GM13977 (cell line): ENCODE measurements at places on chromosomes 4 and X.

DNA sequence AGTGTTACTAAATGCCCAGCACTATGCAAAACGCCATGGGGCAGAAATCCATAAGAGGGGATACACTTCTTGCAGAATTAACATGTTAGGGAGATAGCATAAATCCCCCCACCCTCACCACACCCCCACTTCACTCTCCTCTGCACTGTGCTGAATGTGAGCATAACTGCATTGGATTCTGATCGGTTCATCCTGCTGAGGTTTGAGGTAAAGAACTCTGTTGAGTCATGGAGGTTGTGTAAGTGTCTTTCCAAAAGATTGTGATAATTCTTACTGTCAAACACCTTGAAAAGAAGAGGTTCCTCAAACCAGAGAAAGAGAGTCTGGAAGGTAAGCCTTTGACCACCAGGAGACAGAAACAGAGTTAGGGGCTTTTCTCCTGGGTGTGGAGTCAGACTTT is 43.6 kb downstream of the RBM47 start:
- DNase-seq: no peak

GRCh38 chr4:35175894-35176293 is 1068.4 kb downstream of the ARAP2 start:
- DNase-seq: no peak

GRCh38 chrX:83997781-83998180 is 136.8 kb downstream of the CYLC1 start:
- DNase-seq: no peak

DNA sequence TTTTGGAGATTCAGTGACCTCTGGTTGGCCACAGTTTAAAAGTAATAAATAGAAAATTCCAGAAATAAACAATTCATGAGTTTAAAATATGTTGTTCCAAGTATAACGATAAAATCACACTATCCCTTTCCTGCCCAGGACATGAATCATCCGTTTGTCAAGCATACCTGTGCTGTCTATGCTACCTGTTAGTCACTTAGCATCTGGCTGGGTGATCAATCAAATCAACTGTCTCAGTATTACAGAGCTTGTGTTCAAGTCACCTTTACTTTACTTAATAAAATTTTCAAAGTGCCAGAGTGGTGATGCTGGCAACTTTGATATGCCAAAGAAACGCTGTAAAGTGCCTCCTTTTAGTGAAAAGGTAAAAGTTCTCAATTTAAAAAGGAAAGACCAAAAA is 979.5 kb upstream of the NDST4 start:
- no peak for DNase-seq

GRCh38 chrX:45322382-45322781 is 121.7 kb upstream of the DIPK2B start:
- no peak for DNase-seq

GRCh38 chr4:136183513-136183912 is 1348.8 kb downstream of the PCDH18 start:
- DNase-seq: no peak

DNA sequence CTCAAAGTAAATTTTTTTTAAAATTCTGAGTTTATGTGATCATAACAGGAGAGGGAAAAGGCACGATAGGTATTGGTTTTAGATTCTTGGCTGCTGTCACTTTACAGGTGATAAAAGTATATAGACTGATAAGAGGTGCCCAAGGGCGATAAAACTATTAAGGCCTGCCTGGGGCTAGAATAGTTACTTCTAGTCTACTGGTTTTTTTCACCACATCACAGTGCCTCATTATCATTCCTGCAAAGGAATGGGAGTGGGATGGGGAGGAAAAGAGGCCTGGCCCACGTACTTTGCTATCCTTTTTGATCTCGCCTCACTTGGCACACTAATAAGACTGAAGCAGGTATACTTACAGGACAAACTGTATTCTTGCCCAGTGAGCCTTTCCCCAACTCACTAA is 46.6 kb downstream of the CXorf58 start:
- no peak for DNase-seq

DNA sequence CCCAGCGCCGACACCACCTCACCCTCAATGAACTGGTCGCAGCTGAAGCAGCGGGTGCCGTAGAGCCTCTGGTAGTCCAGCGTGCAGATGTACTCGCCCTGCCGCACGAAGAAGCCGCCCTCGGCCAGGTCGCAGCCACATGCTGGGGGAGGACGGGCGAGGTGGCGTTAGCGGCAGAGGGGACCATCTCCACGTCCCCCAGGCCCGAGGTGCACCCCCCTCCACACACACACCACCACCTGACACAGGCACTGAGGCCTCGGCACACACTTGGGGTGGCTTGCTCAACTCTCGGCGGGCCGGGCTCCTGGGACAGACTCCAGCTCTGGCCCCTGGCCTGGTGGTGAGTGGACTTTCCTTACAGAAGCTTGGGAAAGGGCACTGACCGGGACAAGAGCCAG is 61.5 kb downstream of the ABLIM2 start:
- DNase-seq: no peak

DNA sequence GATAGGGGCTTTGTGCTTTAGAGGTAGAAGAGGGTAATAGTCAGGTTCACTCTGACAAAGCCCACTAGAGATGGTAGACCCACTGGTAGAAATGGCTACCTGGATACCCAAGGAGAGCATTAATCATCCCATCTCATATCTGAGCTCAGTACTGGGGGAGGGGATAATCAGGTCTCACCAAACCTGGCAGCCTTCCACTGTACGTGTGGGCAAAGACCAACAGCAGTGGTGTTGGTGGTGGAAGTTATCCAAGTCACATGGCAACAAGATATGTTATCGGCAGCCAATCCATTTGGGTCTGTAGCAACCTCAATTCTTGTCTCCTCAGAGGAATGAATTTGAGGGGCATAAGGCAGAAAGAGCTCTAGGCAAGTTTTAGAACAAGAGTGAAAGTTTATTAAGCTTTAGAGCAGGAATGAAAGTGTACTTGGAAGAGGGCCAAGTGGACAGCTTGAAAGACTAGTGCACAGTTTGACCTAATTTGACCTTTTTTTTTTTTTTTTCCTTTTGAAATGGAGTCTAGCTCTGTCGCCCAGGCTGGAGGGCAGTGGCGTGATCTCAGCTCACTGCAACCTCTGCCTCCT is 67.0 kb upstream of the CXCL13 start:
- no peak for DNase-seq

DNA sequence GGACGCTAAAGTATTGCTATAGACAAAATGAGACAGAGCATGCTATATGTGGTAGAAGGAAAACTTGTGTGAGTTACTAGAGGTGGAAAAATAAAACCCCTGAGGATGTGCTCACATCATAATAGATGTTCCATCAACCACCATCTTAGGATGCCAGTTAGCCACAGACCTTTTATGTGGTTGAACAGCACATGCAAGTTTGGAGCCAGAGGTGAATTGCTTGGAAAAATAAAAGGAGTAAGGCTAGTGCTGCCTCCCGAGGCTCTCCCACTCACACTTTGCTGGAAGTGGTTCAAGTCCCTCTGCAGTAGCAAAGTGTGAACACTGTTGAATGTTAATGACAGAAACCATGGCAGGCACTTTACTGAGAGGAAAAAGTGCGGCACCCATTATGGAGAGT is 39.4 kb upstream of the PPARGC1A start:
- DNase-seq: no peak

GRCh38 chrX:48584698-48585097 is 10.4 kb downstream of the RBM3 start:
- no peak for DNase-seq

GRCh38 chr4:168177546-168178149 is 85.3 kb downstream of the ANXA10 start:
- no peak for DNase-seq

DNA sequence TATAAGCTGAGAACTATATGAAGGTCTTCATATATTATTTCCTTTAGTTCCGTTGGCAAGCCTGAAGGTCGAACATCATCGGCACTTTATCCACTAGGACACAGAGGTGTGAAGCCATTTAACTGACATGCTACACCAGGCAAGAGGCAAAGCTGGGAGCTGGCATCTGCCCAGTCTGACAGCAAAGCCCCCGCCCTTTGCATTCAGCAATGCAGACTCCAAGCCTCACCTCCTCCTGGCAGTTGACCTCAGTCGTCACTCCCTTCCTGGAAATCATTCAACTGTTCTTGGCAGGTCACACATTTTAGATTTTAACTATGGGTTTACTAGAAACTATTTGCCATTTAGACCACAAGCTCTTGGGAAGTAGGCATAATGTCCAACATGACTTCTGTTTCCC is 135.8 kb upstream of the FRG1 start:
- DNase-seq: no peak

DNA sequence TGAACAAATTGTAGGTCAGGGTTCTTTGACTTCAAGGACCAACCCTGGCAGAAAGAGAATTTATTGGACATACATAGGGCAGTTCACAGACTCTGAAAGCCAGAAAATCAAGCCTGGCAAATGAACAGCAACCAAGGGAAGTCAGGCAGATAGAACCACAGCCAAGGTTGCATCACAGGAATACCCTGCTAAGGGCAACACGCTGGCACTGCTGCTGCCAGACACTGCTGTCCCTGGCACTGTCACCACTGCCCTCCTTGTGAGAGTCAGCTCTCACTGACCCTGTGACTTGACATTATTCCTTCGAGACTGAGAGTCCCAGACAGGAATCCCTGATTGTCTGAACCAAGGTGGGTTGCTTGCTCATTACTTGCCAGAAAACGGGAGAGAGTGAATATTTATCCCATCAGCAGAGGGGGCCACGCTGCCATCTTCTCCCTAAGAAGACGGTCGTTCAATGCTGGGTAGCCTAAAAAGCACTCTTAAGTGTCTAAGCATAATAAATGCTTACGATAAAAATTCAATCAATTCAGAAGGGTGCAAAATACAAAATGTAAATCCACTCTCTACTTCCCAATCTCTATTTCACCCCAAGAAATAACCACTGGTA is 23.2 kb upstream of the PTTG2 start:
- no peak for DNase-seq

- DNase-seq: no peak
These were observed 35.7 kb downstream of the AFAP1 start for GRCh38 chr4:7903791-7904516.

GRCh38 chr4:83603129-83603528 is 67.2 kb downstream of the GPAT3 start:
- DNase-seq: no peak

GRCh38 chrX:24646745-24647182 is 383 bp downstream of the PCYT1B start:
- no peak for DNase-seq

- no peak for DNase-seq
These were observed 161.7 kb upstream of the NAP1L5 start for GRCh38 chr4:88859191-88859812.

GRCh38 chr4:56649445-56650261 is 31.4 kb downstream of the HOPX start:
- no peak for DNase-seq

GRCh38 chr4:186366326-186366725 is 100.3 kb downstream of the F11 start:
- no peak for DNase-seq

- no peak for DNase-seq
These were observed 465.5 kb upstream of the CTSO start for GRCh38 chr4:156419080-156419685.

GRCh38 chr4:1194010-1194900 is 21.9 kb upstream of the SPON2 start:
- no peak for DNase-seq

GRCh38 chr4:108991551-108992328 is 228.9 kb upstream of the ETNPPL start:
- DNase-seq: no peak

DNA sequence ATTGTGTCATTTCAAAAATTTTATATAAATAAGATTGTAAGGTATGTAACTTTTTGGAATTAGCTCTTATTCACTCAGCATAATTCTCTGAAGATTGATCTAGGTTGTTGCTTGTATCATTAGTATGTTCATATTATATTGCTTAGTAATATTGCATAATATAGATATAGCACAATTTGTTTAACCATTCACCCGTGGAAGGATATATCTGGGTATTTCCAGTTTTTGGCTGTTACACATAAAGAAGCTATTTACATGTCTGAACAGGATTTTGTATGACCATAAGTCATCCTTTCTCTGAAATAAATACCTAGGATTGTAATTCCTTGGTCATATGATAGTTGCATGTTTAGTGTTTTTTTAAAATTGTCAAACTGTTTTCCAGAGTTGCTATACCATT is 82.5 kb downstream of the CPEB2 start:
- no peak for DNase-seq

DNA sequence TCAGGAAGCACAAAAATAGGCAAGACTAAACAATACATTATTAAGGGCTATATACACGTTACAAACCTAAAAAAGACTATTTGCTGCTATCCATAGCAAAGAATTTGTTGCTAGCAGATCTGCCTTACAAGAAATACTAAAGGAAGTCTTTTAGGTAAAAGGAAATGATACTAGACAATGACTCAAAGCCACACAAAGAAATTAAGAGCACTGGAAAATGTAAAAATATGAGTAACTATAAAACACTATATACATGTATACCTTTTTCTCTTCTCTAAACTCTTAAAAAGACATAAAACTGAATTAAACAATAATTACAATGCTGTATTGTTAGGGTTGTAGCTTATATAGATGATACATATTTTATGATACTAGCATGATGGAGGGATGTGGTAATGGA is 25.7 kb downstream of the SLC9A7 start:
- DNase-seq: no peak

DNA sequence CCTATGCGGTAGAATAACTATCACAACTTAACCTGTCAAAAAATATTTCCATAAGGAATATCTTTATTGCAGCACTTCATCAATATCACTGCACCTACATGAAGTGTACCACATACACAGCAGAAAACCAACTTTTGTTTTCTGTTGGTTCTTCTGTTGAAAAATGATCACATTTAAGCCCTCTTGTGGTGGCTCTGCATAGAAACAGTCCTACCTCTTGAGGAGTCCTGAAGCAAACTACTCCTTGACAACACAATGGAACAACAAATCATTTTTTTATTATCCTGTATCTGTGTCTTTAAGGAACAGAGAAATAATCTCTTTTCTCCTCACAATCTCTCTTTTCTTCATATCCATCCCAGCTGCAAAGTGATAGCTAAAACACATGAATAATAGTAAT is 39.8 kb upstream of the ATOH1 start:
- DNase-seq: peak; percentile 25

GRCh38 chrX:17494216-17494615 is 119.2 kb downstream of the NHS start:
- DNase-seq: no peak

GRCh38 chr4:61872983-61873382 is 672.9 kb downstream of the ADGRL3 start:
- DNase-seq: no peak

DNA sequence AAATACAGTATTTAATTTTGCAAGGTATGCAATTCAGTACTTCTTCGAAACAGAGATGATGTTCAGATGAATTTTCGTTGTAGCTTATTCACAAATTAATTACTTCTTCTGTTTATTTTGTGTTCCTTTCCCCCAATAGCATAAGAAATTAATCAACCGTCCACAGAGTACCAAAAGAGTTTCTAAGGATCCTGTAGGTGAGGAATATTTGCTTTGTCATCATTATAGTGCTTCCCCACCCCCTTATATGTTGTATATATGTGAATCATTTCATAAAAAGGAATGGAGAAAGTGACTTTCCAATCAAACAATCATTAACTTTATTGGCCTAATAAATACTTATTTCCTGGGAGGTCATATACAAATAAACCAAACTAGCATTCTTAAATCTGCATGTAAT is 57.6 kb downstream of the DTHD1 start:
- DNase-seq: no peak
